ENCODE measurements at places on chromosomes 12 and 14.

- DNase-seq: peak; percentile 18
Observed at GRCh38 chr14:22882529-22883172, 371 bp upstream of the REM2 start.

DNA sequence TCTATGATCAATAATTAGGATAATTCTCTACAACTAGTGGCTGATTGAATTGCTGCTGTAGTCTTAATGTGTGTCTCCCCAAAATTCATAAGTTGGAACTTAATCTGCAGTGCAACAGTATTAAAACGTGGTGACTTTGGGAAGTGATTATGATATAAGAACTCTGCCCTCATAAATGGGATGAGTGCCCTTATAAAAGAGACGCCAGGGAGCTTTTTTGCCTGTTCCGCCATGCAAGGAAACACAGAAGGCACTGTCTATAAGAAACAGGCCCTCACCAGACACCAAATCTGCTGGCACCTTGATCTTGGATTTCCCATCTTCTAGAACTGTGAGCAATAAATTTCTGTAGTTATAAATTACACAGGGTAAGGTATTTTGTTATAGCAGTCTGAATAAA, 161.0 kb downstream of the ALX1 start:
- no peak for DNase-seq

DNA sequence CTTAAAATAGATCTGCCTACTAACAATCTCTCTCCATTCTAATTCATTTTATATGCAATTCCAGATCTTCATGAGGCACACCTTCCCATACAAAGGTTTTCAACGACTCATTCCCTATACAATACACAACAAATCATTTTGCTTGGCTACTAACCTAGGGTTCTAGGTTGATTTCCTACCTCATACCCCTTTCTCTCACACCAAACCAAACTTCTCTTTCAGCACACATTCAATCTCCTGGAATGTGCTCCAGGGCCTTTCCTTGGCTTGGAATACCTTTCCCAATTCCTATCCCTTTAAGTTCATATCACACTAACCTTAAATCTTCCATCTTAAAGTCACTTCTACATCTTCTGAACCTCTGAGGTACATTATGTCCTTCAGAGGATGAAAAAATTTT, 38.7 kb upstream of the MTERF2 start:
- no peak for DNase-seq

GRCh38 chr14:62674563-62675237, 370.6 kb downstream of the KCNH5 start:
- DNase-seq: no peak

- DNase-seq: peak; percentile 29
Observed at GRCh38 chr12:80472911-80473500, 29.0 kb downstream of the PTPRQ start.

GRCh38 chr12:4448371-4448940, 2.8 kb upstream of the FGF6 start:
- DNase-seq: no peak

- DNase-seq: no peak
Observed at GRCh38 chr12:27502021-27502435, 22.0 kb upstream of the PPFIBP1 start.

DNA sequence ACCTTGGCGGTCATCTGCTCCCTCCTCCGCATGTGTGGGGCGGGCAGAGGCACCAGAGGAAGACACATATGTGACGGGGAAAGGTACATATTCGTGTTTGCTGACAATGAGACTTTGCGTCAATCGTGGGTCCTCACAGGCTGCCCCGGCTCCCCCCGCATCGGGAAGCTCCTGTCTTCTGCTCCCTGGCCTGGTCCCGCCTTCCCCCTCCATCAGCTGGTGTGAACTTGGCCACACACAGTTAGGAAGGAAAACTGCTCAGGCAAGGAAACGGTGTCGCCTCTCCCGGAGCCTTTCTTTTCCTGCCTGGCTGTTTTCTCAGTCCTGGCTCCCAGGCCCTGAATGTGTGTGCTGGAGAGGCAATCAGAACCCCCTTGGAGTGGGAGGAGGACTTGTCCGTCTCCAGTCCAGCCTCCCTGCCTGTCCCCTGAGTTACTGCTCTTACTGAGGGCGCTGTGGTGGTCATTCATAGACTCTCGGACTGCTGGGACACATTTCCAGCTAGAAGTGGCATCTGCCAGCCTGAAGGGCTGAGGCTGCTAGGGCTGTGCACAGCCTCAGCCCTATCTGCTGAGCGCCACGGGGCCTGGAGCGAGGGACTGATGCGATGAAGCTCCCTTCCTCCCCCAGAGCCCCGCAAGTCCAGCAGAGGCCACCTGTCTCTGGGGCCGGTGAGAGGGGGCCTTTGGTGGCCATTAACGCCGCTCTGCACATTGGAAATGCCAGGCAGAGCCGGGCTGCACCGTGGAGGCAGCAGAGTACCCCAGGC, 44.2 kb upstream of the TSPAN9 start:
- no peak for DNase-seq
